ENCODE measurements at places on chromosomes 5 and 9.

DNA sequence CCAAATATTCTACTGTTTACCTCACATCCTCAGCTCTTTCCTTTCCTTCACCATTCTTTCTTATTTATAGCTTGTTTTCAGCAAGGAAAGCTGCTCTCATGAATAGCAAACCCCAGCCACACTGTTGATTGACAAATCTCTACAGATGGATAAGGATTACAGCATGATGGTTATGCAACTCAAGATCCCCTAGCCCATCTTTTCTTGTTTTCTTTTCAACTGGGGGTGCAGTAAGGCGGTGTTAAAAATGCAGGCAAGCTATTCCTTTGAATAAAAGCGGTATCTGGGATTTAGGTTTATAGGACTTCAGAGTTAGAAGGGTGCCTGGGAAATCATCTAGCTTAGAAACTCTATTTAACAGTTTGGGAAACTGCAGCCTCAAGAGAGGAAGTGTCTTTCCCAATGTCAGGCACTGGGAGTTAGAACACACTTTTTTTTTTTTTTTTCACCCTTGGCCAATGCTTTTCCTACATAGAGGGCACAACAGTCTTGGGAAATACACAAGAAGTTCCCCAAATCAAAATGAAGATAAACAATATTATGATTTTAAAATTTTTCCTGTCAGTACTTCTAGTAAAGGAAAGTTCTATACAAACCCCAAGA is 2.6 kb downstream of the SPARC start:
- no peak for DNase-seq

- DNase-seq: no peak
Measured at GRCh38 chr5:131997026-131997726, 14.3 kb downstream of the ACSL6 start.

DNA sequence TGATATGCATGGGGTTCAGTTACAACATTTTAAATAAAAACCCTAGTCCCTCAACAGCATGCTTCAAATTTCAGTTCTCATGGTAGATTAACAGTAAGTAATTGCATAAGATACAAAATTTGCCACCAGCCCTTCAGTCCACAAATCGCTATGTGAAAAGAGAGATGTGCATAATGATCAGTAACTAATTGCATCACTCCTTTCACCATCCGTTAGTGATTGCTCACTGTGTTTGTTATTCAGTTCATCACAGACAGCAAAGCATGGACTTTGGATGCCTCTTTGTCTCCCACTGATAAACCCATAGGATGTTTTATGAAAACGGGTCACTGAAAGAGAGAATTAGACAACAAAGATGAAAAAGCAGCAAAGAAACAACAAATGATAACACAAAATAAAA is 103.2 kb downstream of the MCTP1 start:
- DNase-seq: no peak

DNA sequence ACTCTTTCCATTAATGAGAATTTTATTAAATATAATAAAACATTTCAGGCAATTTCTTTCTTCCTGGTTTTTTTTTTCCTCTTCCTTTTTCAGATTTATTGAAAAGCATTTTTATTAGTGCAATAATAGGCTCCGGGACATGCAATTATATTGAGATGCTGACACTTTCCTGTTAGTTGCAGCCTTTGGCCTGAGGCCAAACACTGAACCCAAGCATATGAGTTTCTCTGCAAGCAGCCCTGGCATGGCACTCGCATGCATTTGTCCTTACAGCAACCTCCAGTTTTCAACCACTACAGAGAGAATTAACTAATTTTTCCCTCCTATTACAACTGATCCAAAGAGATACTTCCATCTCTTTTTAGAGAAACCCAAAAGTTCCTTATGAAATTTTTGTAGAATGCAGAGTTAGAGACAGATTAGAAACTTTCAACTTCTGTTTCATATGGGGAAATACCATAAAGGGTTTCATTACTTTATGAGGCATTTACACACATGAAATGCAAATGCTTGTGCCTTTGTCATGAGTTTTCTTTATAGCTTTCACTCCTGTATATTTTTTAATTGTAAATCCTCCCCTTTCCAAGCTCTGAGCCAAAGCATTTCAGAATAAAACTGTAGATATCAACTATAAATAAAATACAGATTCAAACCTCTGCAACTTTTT is 183.0 kb downstream of the CETN3 start:
- no peak for DNase-seq

DNA sequence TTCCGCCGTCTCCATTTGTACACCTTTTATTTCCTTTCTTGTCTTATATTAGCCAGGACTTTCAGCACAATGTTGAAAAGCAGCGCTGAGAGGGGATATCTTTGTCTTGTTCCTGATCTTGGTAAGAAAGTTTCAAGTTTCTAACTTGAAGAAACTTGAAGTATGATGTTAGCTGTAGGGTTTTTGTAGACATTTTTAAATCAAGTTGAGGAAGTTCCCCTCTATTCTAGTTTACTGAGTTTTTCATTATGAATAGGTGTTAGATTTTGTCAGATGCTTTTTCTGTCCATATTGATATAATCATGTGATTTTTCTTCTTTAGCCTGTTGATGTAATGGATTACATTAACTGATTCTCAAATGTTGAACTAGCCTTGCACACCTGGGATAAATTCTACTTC is 425.7 kb downstream of the PIK3R1 start:
- DNase-seq: no peak

GRCh38 chr5:24773261-24773660 is 128.5 kb upstream of the CDH10 start:
- no peak for DNase-seq

GRCh38 chr5:7850395-7851239 is at the start of gene CFAP90:
Gene CFAP90, minus strand, starts transcription at chr5:7851133. Its CDS starts 112 bp downstream, at chr5:7851021.
- peak; percentile 43 for DNase-seq

- no peak for DNase-seq
Measured at GRCh38 chr5:130227699-130228098, 323.4 kb downstream of the CHSY3 start.

Data from CD4-positive, alpha-beta T cell treated with Interferon alpha-2 for 1 hour (primary cell).